KBM-7 (cell line): ENCODE measurements at places on chromosomes 5 and 9.

DNA sequence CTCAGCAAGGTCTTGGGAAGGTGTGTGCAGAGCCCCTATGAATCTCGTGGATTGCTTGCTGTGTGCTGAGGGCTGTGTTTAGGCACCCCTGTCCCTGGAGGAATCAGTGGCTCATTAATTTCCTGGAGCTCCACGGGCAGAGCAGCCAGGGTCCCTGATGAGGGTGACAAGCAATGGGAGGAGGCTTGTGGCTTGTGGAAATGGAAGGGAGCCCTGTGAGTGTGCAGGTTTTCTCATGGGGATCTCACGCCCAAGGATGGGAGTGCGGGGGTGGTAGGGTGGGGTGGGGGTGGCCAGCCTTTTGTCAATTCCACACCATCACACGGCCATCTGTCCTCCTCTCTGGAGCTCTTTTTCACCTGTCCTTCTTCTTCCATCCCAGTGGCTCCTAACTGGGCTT, 25.3 kb downstream of the PHF2 start:
- DNase-seq = no peak

- DNase-seq = peak; percentile 45
Measured at GRCh38 chr9:95003689-95004410, 277.4 kb downstream of the AOPEP start.

DNA sequence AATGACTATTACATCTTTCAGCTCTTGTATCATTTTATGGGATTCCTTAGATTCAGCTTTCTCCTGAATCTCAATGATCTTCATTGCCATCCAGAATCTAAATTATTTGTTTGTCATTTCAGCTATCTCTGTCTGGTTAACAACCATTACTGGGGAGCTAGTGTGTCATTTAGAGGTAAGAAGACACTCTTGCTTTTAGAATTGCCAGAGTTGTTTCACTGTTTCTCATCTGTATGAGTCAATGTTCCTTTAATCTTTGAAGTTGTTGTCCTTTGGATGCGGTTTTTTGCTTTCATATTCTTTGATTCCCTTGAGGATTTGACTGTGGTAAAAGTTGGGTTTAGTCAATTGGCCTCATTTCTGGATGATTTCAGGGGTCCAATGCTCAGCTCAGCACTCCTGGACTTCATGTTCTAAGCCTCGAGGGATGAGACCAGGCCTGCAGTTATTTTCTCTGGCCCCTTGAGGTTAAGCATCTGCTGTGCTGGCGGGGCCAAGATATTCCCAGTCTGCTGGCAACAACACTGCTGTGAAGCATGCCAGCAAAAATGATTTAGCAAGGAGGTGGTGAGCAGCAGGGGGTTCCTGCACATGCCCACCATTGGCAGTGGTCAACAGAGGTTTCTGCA, 102.4 kb upstream of the PCSK5 start:
- no peak for DNase-seq

DNA sequence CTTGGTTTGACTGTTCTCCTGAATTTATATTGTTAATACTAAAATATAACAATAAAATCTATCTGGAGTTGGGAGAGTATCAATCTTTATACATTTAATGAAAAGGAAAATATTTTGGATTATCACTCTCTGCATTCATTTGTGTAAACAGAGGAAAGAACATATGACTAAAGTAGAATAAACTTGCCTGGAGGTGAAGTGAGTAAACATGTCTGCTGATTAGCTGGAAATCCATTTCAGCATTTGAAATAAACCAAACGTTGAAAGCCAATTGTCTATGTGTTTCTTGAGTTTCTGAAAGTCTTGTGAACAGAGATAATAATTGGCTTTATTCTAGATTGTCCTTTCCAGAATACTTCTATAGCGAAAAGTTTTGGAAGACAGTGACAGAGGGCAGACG, 776.2 kb downstream of the SEMA5A start:
- DNase-seq = no peak

GRCh38 chr5:63125862-63126261, 547.2 kb downstream of the LRRC70 start:
- peak; percentile 21 for DNase-seq

GRCh38 chr5:28046596-28046995, 1008.2 kb upstream of the CDH9 start:
- no peak for DNase-seq

GRCh38 chr5:6961123-6961522, 247.9 kb downstream of the TENT4A start:
- no peak for DNase-seq

GRCh38 chr9:129250786-129251185, 72.7 kb upstream of the IER5L start:
- DNase-seq = no peak

- no peak for DNase-seq
Measured at GRCh38 chr9:125821078-125821477, 73.9 kb downstream of the PBX3 start.

DNA sequence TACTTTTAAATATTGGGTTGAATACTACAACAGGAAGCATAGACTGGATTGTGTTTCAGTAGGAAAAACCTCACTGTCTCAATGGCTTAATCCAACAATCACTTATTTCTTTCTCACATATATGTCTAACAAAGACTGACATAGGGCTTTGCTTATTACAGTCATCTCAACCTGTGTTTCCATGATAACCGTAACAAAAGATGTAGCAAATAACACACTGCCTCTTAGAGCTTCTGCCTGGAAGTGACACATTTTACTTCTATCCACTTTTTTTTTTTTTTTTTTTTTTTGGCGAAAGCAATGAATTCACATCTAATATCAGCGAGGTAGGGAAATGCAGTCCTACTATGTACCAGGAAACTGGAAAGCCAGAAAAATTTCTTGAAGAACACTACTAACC, 204.9 kb upstream of the CDKN2B start:
- no peak for DNase-seq

DNA sequence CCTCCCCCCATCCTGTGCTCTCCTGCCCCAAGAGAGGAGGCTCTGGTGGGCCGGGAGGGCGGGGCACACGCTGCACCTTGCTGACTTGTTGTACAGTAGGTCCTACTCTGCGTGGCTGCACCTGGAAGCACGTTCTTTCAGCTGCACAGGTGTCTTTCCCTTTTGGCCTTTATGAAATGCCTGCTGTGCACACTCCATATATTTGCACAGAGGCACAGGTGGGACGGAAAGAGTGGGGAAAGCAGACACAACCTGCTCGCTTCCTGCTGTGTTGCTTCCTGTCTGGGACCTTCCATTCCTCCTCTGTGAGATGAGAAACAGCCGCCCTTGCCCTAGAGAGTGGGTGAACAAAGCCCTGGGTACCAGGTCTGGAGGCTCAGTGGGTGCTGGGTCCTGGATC, 4.8 kb downstream of the USP20 start:
- no peak for DNase-seq

DNA sequence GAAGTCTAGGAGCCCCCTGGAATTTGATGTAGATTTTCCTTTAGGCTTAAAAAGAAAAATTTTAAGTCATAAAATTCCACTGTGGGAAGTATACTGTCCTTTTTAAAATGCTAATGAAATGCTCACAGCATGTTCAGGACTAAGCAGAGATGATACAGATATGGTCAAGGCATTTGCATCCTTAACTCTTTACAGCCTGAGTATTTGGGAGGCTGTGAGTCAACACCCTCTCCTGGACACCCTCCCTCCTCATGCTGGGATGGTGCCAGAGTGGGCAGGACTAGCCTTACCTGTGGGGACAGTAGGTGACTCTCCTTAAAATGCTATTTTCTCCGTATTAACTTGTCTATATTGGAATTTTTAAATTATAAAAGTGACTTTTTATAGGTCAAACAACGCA, 197.4 kb upstream of the ELL2 start:
- DNase-seq = no peak

GRCh38 chr9:88076286-88077070, 61.8 kb downstream of the SPATA31C2 start:
- peak; percentile 91 for DNase-seq

DNA sequence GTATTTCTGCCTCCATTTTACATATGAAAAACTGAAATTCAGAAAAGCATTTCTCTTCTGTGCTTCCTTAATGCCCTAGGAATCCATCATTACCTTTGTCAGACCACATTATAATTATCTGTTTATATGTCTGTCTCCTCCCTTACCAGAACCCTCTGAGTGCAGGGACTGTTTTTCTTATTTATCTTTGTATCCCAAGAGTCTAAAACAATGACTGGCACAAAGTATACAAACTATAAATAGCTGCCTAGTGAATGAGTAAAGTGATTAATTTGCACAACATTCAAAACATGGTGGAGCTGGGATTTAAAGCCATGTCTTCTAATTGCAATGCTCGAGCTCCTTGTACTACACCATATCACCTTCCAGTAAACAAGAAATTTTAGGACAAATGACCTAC, 49.3 kb upstream of the HK3 start:
- no peak for DNase-seq

DNA sequence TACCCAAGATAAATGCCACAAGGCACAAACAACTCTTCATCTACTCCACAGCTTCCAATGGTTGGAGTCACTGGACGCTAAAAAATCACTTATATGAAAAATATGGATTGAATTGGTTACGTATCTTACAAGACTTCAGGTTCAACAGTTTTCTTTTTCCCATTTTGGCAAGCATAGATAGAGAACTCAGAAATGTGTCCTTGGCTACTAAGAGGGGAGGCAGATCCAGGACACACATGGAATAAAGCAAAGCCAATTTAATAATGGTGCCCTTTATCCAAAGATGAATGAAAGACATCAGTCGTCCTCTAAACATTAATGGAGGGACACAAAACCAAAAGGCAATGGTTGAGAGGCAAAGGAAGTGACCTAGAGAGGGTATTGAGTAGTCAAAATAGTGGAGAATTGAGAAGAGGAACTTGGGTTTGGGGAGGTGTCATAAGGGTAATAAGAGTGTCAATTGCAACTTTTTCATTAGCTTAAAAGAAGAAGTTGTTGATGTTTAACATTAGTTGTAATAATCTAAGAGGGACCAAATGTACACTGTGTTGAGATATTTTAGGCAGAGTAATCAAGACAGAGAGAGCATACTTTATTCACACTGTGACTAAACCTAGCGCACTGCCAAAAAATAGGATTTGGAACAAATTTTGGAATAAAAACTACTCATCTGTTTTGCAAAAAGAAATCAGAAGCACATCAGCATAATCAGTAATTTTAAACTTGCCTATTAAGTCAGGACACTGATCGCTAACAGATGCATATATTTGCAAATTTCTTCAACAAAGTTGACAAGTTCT, 308.2 kb downstream of the ARL15 start:
- peak; percentile 20 for DNase-seq

GRCh38 chr9:110346325-110346724, 8.7 kb upstream of the TXNDC8 start:
- no peak for DNase-seq

- DNase-seq = no peak
Measured at GRCh38 chr5:116212225-116212624, 127.4 kb downstream of the COMMD10 start.

DNA sequence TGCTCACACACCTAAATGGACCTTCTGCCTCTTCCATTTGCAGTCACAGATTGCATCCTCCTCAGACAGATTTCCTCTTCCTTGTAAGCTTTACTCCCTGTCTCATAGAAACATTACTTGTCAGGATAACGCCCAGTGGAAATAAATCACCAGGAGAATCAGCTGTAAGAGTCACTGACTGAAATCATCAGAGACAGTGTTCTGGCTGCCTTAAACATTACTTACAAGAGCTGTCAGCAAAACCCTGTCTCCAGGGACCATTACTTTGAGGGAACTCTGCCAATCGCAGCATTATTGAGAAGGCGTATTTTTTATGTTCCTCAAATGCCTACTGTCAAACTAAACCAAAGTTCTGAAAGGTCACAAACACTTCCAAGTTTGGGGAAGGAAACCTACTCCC, 5.9 kb downstream of the DPYSL3 start:
- no peak for DNase-seq

GRCh38 chr9:87445646-87446045, 52.0 kb upstream of the DAPK1 start:
- peak; percentile 70 for DNase-seq

- no peak for DNase-seq
Measured at GRCh38 chr5:5164163-5164562, 24.0 kb downstream of the ADAMTS16 start.

- no peak for DNase-seq
Measured at GRCh38 chr5:34737731-34738130, 81.6 kb downstream of the RAI14 start.

GRCh38 chr9:78468231-78468630, 171.3 kb downstream of the PSAT1 start:
- peak; percentile 16 for DNase-seq
